ENCODE measurements at places on chromosomes 7 and 10. TPM values are rescaled to one million over a fixed set of nuclear protein-coding genes. Genes with fewer than 3 reads are reported as not detected.
A peak's percentile ranks its signal among the peaks of the same experiment; 100 is the strongest.

DNA sequence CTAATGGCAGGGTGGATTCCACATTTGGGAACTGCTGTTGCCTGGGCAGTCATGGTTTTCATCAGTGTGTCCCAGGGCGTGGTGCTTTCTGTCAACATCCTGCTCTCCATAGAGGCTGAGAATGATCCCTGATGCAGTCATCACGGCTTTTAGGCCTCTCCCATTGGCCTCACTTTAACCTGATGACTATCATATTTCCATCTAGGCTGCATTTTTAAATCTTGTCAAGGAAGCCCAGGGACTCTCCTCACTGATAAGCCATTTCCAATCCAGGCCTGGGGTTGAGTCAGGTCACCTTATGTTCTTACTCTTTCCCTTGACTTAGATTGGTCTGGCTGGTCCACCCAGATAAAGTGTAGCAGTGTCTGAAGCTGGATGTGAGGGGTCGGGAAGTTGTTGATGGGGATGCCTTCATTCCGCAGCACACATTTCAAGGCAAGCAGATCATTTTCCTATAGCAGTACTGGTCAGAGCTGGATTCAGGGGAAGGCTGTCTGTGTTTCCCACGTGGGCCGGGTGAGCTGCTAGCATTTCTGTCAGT, 177.0 kb downstream of the AUTS2 start:
- no peaks in the 10 kb centered on the region for H3K27me3 ChIP-seq
- H3K4me1 ChIP-seq: no peaks in the 10 kb centered on the region
- no peak for DNase-seq
- H3K36me3 ChIP-seq: no peaks in the 10 kb centered on the region
- H3K4me3 ChIP-seq: no peak overlapping the region
- no peak overlapping the region for H3K27ac ChIP-seq

DNA sequence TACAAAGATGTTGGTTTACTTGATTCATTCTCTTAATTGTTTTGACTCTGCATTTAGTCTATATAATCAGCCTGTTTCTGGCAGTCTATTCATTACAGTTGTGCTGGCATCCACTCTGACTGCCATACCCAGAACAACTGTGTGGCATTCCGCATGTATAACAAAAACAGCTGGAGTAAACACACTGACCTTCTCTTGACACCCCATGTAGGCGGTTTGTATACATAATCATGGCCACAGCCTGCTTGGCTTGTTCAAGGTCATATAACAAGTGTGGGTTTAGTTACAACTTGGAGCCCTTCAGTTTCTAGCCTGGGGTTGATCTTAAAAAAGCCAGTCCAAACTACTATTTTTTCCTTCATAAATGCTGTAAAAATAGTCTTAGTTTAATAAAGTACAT, 70.9 kb downstream of the MBL2 start:
- no peak for DNase-seq
- H3K4me1 ChIP-seq: no peaks in the 10 kb centered on the region
- no peak overlapping the region for H3K27ac ChIP-seq
- no peak overlapping the region for H3K4me3 ChIP-seq
- H3K27me3 ChIP-seq: no peaks in the 10 kb centered on the region
- H3K36me3 ChIP-seq: no peaks in the 10 kb centered on the region

GRCh38 chr7:110309941-110310340, 781.0 kb upstream of the LRRN3 start:
- no peaks in the 10 kb centered on the region for H3K4me1 ChIP-seq
- no peaks in the 10 kb centered on the region for H3K27me3 ChIP-seq
- H3K36me3 ChIP-seq: no peaks in the 10 kb centered on the region
- DNase-seq: no peak
- H3K4me3 ChIP-seq: no peak overlapping the region

DNA sequence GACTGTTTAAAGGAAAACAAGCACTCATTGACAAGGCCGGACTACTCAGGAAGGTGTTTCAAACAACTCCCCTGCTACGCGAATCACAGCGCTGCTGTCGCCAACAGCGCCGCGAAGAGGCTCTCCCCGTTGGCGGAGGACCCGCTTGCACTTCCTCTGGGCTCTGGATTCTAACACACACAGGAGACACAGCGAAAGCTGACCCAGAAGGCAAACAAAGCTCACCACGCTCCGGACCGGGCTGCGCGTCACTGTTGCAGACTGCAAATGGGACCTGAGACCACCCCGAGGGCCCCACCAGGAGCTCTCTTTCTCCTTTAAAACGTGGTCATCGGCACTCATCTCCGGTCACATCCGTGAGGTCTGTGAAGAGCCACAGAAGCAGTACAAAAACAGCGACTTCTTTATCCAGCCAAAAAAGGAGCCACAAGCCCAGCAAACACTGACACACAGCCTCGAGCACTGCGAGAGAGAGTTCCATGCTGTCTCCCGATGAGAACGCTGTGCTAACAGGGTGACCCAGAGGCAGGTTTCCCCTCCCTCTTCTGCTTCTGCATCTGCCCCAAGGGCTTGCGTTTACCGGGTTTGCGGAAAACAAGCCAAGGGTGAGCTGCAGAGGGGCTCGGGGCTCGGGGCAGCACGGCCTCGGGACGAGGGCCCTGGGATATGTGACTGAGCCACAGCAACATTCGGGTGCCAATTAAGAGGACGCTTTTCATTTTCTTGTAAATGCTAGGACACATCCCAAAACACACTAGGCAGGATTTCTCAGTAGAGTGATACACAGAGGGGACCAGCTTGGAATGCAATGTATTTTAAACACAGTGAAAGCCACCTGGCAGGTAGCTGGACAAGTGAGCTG, 41.3 kb downstream of the AMZ1 start:
- H3K27me3 ChIP-seq: no peaks in the 10 kb centered on the region
- H3K27ac ChIP-seq: peak overlapping the region; percentile 2
- DNase-seq: peak; percentile 80
- peaks cover 12% of the 10 kb centered on the region for H3K4me1 ChIP-seq
- H3K4me3 ChIP-seq: no peak overlapping the region

GRCh38 chr10:43135656-43136055, 2.6 kb upstream of the CSGALNACT2 start:
- H3K27ac ChIP-seq: no peak overlapping the region
- H3K4me3 ChIP-seq: no peak overlapping the region
- no peak for DNase-seq
- H3K36me3 ChIP-seq: no peaks in the 10 kb centered on the region

DNA sequence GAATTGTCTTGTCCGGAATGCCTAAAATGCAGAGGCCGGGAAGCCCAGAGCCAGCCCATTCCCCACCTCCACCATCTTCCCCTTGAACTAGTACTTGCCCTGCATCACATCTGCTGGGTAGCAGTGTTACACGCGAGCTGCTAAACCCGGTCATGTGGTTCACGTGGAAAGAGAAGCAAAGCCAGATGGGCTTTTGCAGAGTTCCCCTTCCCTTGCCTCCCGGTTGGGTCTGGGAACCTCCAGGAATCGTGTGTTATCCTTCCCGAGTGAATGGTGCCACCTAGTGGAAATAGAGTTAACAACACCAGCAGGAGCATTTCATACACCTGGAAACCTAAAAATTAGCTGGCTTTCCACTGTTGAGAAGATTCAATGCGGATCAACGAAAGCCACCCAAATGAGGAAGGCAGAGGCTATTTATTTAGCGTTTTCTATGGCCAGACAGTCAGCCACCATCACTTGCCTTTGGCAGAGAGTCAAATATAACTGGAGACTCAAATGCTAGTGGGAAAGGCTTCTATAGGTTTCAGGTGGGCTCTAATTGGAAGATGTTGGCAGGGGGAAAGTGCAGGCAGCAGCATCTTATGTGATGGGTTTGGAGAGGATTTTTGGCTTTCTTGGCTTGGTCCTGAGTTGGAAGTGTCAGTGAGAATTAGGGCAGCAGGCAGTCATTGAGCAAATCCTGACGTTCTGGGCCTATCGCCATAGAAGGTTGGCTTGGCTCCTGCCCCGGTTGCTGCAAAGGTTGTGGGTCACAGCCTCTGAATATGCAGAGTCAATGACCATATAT, 12.9 kb upstream of the DENND2A start:
- H3K36me3 ChIP-seq: no peaks in the 10 kb centered on the region
- H3K4me1 ChIP-seq: peaks cover 23% of the 10 kb centered on the region
- no peak overlapping the region for H3K4me3 ChIP-seq
- peak; percentile 54 for DNase-seq

GRCh38 chr7:6637544-6638229, 569 bp downstream of the ZNF316 start:
- DNase-seq: peak; percentile 89
- H3K4me1 ChIP-seq: peaks cover 42% of the 10 kb centered on the region
- H3K27ac ChIP-seq: peak overlapping the region; percentile 82

DNA sequence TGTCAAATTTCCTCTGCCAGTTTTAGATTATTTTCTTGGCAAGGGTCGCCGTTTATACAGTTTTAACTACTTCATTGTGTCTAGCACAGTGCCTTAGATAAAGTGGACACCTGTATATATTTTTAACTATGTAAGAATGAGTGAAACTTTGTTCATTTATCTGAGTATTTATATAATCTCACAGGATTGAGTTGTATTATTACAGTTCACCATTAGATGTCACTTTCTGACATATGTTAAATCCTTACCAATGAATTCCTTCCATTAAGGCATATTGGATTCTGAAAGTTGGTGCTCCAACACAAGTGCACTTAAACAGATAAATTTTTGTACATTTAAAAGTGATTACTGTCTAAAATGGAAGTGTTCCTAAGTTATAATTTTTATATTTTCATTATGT, 43.0 kb downstream of the ZMYND11 start:
- H3K4me1 ChIP-seq: peaks cover 4% of the 10 kb centered on the region
- H3K27ac ChIP-seq: no peak overlapping the region

DNA sequence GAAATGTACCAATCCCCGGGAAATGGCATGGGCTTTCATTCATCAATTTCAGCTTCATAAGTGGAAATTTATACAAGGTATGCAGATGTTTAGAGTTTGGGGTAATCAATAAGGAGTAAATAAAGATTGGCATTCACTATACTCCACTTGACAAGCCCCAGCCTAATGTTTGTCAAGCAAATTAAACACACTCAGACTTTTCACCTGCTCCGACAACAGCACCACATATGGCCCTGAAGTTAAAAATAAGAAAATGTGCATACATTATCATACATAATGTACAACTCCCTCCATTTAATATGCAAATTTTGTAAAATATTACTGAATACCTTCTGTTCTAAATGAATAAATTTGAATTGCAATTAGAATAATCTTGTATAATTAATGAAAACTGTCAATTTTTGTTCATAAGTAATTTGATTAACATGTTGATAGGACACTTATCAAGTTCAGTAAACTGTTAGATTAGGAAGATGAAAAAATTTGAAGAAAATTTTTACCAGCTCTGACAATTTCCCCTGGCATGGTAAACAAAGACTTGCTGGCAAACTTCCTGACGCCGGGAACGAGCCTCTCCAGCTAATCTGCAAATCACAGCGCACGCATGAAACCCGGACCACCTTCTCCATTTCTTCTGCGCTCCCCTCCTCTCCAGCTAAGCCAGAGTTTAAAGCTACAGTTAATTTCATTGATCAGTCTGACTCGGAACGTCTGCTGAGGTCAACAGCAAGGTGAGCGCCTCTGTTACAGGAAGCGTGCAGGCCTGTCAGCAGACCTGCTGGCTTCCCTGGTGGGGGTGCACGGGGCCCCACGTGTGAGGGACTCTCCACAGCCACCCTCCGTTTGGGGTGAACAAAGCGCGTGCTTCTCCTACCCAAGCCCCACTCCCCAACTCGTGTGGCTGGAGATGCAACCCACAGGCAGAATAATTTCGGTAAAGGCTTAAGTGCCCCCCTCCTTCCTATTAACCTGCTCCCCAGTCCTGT, 70.7 kb downstream of the EBF3 start:
- H3K36me3 ChIP-seq: no peaks in the 10 kb centered on the region
- no peak overlapping the region for H3K4me3 ChIP-seq
- no peaks in the 10 kb centered on the region for H3K27me3 ChIP-seq

DNA sequence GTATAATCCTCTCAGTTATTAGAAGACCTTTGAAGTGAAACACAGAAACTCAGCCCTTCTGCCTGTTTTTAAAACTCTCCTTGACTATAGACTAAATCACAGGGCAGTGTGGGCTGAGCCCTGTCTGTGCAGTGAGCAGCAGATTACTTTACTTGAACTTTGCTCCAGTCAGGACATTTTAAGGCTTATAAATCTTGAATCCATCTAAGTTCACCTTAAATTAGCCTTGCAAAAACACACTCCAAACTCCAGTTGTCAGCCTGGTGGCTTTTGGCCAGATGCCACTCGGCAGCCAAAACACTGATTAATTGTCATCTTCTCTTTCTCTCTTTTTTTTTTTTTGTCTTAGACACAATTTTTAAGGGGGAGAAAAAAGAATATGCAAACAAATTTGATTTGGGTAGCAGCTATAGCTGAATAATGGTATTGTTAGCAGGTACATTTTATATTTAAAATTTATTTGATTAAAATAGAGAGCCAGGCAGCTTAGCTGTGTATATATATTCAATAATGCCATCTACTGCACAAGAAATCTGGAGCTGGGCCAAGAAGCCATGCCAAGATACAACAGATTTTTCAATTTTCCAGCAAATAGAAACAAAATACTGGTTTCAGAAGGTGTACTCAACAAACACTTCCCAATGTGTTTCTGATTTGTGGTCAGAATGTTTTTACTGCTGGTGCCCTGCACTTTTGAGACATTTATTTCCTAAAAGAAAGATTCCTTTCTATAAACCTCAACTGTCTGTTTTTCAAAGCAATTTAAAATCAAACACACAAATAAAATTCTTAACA, 247.7 kb downstream of the TFEC start:
- H3K27ac ChIP-seq: no peak overlapping the region
- DNase-seq: no peak
- H3K4me1 ChIP-seq: no peaks in the 10 kb centered on the region
- no peaks in the 10 kb centered on the region for H3K36me3 ChIP-seq

DNA sequence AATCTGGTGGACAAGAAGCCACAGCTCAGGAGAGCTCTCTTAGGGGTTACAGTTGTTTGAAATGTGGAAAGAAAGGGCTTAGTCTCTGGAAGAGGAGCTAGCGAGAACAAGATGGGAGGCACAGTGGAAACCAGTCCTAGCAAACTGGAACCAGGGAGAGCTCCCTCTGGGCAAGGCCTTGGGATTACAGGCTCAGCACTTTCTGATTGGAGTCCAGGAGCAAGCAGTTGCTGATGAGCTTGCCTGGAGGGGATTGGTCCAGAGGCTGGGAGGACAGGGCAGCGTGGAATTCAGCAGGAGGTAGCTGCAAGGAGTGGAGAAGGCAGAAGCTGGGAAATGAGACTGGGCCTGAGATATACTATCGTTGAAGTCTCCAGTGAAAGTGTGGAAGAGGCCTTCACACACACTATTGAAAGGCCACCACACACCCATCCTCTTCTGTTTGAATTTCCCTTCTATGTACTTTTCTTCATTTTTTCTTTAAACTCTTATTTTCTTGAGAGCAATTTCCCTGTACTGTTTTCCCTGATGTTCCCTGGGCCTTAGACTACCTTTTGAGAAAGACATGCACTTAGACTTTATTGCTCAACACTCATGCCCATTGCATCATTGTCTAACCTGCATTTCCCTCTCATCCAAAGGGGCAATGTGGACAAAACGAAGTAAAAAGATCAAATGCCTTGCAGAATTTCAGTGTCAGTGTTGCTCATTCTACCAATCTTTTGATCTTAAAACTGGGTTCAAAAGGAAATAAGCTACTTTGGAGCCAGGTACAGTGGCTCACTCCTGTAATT, 57.8 kb upstream of the LANCL2 start:
- H3K27me3 ChIP-seq: no peaks in the 10 kb centered on the region
- H3K4me3 ChIP-seq: no peak overlapping the region
- H3K4me1 ChIP-seq: peaks cover 6% of the 10 kb centered on the region
- no peak overlapping the region for H3K27ac ChIP-seq
- no peaks in the 10 kb centered on the region for H3K36me3 ChIP-seq

The FZD1 gene
- total RNA-seq: 12.2 TPM

- DNase-seq: no peak
- no peak overlapping the region for H3K4me3 ChIP-seq
- H3K4me1 ChIP-seq: no peaks in the 10 kb centered on the region
- H3K36me3 ChIP-seq: no peaks in the 10 kb centered on the region
- H3K27me3 ChIP-seq: no peaks in the 10 kb centered on the region
Measured at GRCh38 chr10:58976254-58976653, 200.2 kb upstream of the PHYHIPL start.

Measured in upper lobe of left lung (tissue), 6 donors.